Epithelial cell of proximal tubule (primary cell): ENCODE measurements at places on chromosomes 2 and 18.
A peak's percentile ranks its signal among the peaks of the same experiment; 100 is the strongest.

DNA sequence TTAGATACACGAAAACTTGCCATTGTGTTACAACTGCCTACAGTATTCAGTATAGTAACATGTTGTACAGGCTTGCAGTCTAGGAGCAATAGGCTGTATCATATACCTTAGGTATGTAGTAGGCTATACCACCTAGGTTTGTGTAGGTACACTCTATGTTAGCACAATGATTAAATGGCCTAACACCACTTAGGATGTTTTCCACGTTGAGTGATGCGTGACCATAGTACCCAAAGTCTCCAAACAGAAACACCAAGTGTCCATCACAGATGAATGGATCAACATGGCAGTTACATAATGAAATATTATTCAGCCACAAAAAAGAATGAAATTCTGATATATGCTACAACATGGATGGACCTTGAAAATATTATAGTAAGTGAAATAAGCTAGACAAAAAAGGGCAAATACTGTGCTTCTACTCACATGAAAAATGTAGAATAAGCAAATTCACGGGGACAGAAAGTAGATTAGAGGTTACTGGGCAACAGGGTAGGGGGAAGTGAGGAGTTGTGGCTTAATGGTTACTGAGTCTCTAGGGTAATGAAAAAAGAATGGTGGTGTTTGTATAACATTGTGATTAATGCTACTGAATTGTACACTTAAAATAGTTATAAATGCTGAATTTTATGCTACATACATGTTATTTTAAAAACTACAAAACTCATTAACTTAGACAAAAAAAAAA is 62.6 kb downstream of the TMEM131 start:
- no peak for DNase-seq

DNA sequence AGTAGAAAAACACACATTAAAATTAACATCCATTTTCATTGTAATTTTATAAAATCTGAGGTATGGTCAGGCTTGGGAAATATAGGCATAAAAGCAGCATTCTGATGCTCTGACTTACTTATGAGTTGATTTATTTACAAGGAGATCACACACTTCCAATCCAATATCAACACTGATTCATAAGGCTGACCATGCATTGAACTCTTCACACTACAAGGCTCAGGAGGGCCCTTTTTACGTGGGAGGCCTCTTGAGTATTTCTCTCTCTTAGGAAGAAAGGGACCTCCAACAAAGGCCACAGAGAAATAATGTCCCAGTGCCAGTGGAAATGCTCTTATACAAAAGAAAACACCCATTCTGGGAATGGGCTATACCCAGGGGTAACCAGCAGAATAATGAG is 222.8 kb downstream of the NAPG start:
- no peak for DNase-seq

DNA sequence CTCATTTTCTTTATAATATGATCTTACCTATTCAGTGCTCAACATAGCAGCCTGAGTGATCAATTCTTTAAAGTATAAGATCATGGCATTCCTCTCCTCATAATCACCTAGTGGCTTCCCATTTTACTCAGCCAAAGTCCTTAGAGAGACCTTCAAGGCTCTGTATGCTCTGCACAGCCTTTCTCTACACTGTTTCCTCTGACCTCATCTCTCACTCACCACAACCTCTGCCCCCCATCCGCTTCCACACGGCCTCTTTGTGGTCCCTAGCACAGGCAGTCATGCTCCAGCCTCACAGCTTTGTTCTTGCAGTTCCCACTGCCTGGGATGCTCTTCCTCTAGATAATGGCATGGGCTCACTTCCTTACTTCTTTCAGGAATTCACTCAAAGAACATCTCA is 109.2 kb downstream of the HIBCH start:
- DNase-seq = no peak

- DNase-seq = no peak
These were observed 169.0 kb upstream of the COPS8 start for GRCh38 chr2:236916651-236917050.

GRCh38 chr2:105785095-105785847 is 40.6 kb downstream of the NCK2 start:
- no peak for DNase-seq

DNA sequence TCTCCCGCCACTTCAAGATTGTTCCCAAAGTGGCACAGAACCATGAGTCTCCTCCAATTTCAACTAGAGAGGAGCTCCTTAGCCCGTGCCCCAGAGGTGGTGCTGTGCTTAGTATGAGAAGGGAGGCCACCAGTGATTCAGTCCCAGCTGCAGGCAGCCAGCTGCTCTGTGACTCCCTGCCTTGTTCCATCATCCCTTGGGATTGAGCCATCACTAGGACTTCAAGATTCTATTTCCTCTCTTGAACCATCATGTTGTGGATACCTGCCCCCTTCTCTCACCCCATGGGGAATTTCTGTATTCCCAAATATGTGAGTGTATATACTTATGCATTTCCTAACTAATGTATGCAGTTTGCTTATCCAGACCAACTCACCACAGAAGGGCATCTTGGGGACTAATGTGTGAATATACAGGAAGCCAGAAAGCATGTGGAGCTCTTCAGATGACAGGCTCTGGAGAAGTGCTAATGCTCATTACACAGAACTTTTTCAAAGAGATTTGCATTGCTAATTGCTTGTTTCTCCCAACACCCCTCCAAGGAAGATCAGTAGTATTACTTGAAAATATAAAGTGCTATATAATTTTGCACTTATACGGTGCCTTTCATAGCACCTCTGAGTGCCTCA is 111.0 kb upstream of the MAP3K20 start:
- no peak for DNase-seq

DNA sequence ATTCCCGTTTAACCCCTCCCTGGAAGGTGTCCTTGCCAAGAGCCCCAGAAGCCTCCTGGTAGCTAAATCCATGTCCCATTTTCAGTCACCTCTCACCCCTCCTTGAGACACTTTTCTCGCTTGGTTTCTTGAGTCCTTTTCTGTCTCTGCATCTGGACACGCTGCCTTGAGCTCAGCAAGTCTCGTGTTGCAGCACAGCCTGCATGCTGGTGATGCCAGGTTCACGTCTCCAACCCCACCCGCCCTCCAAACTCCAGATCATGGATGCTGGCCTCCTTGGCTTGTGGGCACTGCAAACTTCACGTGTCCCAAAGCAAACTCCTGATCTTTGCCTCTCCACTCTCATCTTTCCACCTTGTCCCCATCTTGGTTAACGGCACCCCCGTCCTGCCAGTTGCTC is 39.3 kb downstream of the CENPO start:
- DNase-seq = no peak

- DNase-seq = no peak
These were observed 158.1 kb upstream of the LRRTM1 start for GRCh38 chr2:80462654-80463053.

DNA sequence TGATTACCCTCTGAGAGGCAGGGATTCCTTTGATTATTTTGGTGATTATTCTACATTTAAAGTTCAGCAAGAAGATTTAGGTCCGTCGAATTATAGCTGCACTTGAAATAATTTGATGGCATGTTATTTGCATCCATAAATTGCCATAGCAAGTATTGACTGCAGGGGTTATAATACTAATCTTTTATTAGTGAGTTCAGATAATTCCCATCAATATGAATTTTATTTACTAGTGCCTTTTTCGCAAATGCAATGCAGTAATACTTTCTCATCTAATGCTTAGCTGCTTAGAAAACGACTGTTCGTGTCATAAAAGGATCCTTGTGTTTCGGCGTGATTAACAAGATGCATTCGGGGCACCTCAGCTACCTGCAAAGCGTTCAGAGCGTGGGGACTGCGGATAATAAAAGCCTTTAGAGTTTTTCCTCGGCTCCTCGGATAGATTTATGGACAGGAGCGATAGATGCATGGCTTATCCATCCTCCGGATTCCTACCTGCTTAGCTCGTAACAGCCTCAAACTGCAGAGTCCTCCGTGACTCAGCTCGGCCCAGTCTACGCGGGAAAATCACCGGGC is 2.5 kb upstream of the GBX2 start:
- DNase-seq = no peak

- no peak for DNase-seq
These were observed 474.5 kb downstream of the TGIF1 start for GRCh38 chr18:3924455-3924854.

DNA sequence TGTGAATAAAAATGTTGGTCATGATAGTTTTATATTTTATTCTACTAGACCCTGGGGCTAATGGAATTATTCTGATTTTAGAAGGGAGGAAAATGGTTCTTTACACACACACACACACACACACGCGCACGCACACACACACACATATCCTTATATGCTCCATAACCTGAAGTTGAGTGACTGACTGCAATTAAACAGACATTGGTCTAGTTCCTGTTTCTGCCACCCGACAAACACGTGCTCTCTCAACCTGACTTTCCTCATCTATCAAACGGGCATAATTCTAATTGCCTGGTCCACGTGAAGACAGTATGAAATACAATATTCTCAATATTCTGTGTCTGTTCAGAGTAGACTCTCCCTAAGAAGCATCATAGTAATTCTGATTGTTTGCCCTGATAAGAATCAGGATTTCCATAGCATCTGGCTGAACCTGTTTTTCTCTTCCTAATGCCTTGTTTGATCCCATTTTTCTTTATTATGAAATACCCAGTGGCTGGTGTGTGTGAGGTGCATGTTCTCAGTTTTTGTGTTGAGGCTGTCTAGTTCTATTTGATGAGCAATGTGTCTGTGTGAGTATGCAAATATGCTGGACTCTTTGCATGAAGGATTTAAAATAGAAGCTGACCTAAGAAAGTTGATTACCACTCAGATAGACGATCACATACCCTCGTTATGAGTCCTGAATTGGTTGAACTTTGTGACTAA is 51.0 kb downstream of the SETBP1 start:
- DNase-seq = no peak

GRCh38 chr2:200602584-200602983 is 16.8 kb downstream of the AOX1 start:
- DNase-seq = no peak

GRCh38 chr2:113278073-113278741 is 514 bp downstream of the PAX8 start:
- no peak for DNase-seq

DNA sequence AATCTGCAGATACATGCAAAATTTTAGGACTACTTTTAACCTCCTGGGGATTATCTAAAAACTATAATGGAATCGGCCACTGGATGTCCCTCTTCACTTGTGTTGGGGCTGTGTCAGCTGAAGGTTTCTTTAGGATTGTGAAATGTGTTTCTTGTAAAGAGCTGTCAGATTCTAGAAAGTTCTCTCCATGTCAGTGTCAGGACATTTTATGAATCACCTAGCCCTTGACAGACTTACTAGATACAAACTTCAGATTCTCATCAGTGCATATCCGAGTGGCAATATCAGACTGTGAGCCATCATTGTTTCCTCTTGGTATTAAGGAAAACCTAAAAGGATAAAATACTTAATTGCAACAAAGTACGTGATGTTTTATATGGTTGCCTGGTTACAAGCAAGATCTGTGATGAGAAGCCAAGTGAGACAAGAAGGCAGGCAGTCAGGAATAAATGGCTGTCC is 107.3 kb downstream of the CPS1 start:
- peak; percentile 13 for DNase-seq
